Erythroblast (primary cell): ENCODE measurements at places on chromosomes 1 and 21.

- DNase-seq, result no peak
Observed at GRCh38 chr1:9603766-9604753, 15.3 kb downstream of the TMEM201 start.

DNA sequence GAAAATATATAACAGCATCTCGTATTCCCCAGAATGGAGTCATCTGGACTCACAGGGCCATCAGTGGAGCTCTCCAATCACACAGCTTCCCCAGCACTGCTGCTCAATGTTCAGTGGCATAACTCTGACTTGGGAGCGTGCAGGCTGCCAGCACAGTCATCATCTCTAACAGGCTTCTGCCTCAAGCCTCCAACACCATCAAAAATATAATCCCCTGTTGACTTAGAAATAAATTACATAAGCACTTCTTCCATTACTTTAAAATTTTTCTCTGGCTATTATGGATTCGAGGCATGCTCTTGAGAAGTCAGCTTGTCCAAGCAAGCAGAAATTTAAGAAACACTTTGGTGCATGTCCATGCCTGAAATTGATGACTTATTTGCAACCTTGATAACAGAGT, 6.2 kb downstream of the DUSP23 start:
- DNase-seq, result no peak

GRCh38 chr1:2091611-2092604, 41.7 kb downstream of the PRKCZ start:
- DNase-seq, result peak; percentile 31

GRCh38 chr1:228180271-228180958, 14.8 kb downstream of the IBA57 start:
- DNase-seq, result peak; percentile 58

- no peak for DNase-seq
Observed at GRCh38 chr21:19239696-19240095, 836.1 kb upstream of the TMPRSS15 start.

GRCh38 chr1:30450148-30450817, 273.1 kb downstream of the MATN1 start:
- no peak for DNase-seq

DNA sequence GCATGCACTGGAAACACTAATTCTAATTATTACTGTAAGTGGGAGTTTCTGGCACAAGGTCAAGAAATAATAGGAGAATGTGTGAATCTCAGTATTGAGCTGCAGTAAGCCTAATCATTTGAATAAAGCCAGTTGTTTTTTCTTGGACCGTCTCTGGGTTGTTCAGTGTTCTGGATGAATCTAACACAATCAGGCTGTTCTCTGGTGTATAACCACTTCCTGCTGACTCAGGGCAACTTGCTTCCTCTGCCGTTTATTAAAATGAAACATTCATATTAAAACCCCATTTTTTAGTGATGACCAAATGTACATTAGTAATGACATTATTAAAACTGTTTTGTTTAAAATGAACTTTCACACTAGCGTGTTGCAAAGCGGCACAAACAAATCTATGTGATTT, 273.1 kb upstream of the SNX7 start:
- DNase-seq, result no peak

DNA sequence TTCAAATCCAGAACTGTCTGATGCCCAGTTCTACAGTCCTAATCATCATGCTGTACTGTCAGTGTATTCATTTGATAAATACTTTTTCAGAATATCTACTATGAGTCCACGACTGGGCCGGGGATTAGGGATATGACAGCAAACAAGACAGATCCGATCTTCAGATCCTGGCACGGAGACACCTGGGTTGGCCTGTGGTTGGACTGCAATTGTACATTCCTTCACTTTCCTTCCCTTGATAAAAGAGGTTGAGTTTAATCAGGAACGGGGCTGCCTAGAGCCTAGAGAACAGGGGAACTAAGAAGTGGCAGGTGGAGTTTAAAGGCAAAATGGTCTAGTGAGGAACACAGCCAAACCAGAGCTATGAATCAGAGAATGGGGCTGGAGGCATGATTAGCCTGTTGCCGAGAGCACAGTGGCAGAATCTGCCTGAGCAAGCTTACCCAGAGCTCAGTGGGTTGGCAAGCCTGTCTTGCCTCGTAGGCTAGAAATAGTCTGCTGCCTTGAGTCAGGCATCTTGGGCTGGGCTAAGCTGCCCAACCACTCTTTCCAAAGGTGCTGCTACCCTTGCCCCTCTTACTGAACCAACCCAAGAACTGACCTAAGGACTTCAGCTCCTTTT, 38.1 kb upstream of the PTCH2 start:
- DNase-seq, result no peak

GRCh38 chr1:15640667-15641066, 23.4 kb downstream of the DDI2 start:
- no peak for DNase-seq
